OCI-LY7 (cell line): ENCODE measurements at places on chromosomes 3 and 15.
A peak's percentile ranks its signal among the peaks of the same experiment; 100 is the strongest.

GRCh38 chr3:121232309-121233225 lies 313.2 kb downstream of the POLQ start:
- no peak for DNase-seq

DNA sequence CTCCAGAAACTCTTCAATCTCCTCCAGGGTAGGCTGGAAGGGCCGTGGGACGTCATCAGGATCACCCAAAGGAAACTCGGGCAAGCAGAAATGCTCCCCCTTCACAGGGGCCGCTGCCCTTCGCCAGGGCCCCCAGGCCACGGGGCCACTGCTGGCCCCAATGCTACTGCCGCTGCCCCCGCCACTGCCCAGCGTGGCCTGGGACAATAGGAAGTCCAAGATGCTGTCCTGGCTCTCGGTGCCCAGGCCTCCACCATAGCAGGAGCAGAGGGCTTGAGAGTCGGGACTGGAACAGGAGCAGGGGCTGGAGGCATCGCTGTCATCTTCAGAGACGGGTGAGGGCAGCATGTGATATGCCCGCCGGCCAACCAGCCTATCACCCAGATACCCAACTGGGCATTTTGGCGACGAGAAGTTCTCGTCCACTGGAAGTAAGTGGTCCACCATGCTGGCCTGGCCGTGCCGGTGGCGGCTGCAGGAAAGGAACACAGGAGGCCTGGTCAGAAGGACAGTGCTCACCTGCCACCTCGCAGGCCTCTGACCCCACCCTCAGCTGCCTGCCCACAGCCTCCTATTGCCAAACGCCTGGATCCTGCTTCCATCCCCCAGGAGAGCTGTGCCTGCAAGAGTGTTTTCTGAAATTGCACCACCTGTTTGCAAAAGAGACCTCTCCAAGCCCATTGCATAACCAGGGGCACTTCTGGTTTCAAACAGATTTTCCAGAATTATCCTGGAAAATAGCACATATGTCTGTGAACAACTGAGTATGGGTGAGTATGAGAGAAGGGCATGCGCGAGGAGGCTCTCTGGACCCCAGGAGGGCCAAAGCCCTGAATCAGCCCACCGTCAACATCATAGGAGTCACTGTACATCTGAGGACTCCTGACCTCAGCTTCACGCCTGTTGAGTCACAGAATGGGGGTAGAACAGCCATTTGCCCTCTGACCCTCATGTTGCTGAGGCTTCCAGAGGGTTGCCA lies 4.4 kb downstream of the KLF15 start:
- no peak for DNase-seq

- no peak for DNase-seq
Measured at GRCh38 chr3:120443626-120444123, 7.1 kb downstream of the FSTL1 start.

DNA sequence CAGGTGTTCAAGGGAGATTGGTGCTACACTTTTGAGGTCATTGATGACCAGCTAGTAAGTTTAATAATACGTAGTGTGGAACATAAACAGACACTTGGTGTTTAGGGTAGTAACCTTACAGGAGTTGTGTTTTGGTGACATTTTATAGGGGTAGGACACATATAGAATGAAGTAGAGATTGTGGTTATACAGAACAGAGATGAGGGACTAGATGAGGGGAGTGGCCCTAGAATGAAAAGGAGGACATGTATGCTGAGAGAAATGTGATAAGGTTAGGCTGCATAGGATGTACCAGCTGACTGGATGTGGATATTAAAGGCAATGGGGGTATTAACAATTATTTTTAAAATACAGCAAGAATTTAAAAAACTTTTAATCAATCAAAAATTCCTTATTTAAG lies 8.0 kb downstream of the MBNL1 start:
- no peak for DNase-seq

DNA sequence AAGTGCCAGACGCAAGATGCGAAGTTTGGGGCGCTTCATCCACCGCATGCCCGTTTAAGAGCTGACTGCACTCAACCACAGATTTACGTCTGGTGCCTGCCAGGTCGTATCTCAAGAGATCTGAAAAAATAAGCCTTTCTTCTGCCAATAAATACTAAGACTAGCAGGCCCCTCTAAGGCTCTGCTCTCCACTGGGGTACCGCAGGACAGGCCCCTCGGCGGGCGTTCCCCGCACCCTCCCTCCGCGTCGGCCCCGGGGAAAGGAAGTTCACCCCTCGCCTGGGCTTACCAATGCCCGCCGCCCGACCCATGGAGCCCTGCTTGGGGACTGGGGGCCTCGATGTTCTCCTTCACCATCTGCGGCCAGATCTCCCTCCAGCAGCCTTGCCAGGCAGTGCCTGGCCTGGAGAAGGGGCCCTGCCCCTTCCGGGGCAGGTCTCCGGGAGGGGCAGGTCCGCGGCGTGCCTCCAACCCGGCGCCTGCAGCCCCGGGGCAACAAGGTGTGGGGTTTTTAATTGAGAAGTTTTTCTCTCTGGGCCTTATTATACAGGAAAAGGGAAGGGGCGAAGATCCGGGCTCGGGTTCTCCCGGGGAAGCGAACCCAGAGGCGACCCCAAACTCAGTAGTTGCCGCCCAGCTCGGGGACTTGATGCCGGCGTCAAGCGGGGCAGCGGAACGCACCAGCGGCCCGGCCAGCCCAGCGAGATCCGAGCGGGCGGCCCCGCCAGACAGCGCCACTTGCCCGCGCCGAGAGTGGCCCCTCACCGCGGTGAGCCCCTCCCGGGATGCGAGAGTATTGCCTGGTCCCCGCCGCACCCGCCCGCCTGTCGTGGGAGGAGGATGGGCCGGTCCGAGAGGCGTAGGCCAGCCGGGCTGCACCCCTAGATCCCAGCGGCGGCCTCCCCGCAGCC lies 735 bp downstream of the GOLGA8B start:
- DNase-seq = peak; percentile 59

DNA sequence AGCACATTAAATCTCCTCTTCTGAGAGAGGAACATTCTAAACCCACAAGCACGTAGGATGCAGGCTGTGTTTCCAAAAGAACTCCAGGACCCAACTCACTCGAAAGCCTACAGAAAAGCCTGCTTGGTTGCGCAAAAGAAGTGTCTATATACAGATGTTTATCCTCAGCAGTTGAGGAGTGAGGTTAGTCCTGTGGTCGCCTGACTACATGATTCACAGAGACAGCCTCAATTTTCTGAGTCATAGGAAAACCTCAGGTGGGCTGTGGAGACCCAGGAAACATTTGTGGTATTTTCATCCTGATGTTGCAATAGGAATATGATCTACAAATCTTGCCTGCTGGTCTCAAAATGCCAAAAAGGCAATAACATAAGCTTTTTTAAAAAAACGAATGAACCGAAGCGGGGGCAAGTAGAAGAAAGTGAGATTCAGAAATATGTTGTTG lies 183.8 kb upstream of the THRB start:
- DNase-seq = no peak

DNA sequence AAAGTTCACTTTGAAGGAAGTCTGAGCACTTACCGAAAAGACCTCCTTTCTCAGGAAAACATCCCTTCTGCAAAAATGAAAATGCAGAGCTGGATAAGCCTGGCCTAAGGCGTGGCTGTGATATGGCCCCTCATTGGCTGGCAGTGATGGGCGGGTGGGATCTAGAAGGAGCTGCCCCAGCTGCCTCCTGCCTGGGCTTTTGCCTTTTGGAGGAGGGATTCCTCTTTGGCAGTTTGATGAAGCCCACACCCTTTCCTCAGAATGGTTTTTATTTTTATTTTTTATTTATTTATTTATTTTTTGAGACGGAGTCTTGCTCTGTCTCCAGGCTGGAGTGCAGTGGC lies 4.0 kb upstream of the DZIP1L start:
- DNase-seq = no peak

- DNase-seq = no peak
Measured at GRCh38 chr3:17044855-17045254, 160.1 kb downstream of the PLCL2 start.

- DNase-seq = no peak
Measured at GRCh38 chr15:54387799-54388198, 409.6 kb downstream of the UNC13C start.
